GM04504 (cell line): ENCODE measurements at places on chromosomes 12 and 14.

DNA sequence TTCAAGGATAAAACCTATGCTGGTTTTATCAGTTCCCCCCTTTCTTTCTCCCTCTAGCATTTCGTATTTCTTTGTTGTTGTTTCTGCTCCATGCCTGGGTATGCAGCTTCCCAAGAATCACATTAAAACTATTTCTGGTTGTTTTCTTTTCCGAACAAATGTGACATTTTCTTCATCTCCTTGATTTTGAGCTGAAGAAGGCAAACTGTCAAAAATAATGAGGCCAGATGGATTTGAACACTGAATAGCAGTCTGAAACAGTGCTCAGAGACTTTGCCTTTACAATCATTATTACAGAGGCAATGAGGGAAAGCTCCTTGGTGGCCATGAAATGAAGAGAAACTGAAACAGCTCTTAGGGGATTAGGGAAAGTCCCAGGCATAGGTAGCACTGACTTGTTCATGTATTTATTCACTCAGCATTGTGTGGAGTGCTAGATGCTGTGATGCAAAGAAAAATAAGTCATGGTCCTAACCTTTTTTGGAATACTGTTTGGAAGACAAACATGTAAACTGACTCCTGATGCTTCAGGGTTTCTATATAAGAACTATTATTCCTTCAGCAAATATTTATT, 319.5 kb downstream of the FUT8 start:
- DNase-seq, result no peak

GRCh38 chr14:29687866-29688265, 239.8 kb downstream of the PRKD1 start:
- DNase-seq, result no peak

DNA sequence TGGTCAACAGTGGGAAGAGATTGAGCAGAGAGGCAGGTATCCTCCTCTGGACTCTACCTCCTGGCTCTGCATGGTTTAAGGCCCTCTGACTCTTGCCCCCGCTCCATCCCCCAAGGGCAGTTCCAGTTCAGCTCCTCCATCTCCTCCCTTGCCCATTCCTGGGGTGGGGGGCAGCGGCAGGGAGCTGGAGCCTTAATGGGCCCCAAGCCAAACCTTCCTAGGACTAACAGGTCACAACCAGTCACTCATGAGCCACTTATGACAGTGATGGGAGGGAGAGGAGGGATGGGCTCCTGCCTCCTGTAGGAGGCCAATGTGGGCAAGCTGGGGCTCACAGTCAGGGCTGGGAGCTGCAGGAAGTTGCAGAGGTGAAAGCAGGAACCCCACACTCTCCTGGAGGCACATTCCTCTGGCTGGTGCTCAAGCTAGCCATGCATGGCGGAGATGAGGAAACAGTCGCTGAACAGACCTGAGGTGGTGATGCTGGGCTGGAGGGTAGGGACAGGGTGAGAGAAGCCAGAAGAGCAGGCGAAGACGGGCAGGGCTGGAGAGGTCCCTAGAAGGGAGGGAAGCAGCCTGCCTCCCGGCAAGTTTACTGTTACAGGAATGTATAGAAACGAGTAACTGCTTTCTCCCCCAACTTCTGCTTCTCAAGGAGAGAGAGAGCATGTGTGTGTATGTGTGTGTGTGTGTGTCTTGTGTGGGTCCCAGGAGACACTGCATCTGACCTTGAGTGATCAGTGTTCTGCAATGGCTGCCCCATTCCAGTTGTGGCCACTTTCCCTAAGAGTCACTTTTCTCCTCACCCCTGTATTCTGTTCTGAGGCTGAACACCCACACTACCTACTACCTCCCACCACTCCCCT, 5.0 kb upstream of the RAPGEF3 start:
- no peak for DNase-seq

- no peak for DNase-seq
These were observed 4.8 kb upstream of the AVIL start for GRCh38 chr12:57823131-57823907.

- no peak for DNase-seq
These were observed 815 bp downstream of the NID2 start for GRCh38 chr14:52067873-52068614.

- no peak for DNase-seq
These were observed 82.0 kb upstream of the RASSF8 start for GRCh38 chr12:25876383-25877045.

DNA sequence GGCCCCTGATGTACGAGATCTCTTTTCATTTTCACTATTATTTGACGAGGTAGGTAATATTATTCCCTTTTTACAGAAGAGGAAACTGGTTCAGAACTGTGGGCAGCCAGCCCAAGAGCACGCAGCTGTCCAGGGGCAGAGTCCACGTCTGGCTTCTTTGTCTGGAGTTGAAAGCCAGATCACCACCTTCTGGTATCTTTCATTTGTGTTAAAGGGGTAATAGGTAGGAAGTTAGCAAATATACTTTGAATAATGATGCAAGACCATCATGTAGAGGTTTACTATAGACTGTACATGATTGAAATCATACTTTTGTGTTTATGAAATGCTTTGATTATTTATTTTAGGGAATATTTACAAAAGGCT, 144.1 kb upstream of the AMIGO2 start:
- no peak for DNase-seq

GRCh38 chr12:1428671-1429070, 165.7 kb downstream of the FBXL14 start:
- DNase-seq, result no peak

DNA sequence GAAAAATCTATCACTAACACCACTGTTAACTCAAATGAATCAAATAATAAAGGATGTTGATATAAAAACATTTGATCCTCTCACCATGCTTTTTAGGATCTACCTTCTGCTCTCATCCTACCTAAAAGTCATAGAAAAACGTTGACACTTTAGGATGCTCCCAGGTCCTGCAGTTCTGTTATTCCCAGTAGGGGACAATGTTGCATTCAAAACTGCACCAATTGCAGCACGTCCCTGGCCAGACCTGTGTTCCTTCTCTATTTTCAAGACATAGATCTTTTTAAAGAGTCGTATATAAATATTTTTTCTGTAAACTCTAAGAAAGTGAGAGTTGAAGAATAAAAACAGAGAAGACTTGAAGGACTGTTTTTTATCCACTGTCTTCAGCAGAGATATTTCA, 8.8 kb downstream of the AICDA start:
- DNase-seq, result no peak

GRCh38 chr12:50662116-50662510, 101.8 kb upstream of the ATF1 start:
- DNase-seq, result no peak

DNA sequence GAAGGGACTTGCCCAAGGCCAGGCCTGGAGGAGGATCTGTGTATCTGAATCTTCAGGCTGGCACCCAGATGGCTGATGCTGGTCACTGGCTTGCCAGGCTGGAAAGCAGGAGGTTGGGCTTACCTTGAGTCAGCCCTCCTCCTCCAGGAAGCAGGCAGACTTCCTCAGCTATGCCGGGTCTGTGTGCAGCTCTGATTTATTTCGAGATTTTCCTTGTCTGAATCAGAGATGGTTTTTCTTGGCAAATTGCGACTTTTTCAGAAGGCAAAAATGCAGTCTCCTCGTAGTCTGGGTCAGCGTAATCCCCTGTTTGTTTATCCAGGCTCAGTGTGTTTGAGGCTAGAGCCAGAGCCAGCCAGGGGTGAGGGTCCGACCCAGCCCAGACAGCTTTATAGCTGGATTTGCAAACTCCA, 48.9 kb downstream of the SMOC1 start:
- no peak for DNase-seq

- no peak for DNase-seq
These were observed 226.2 kb downstream of the NUBPL start for GRCh38 chr14:31787377-31787776.

- no peak for DNase-seq
These were observed at the start of gene ACOT4 for GRCh38 chr14:73591690-73592449. TSS of gene ACOT4 (plus strand) at chr14:73591873. CDS start at chr14:73591960, 87 bp downstream.
